ENCODE measurements at places on chromosomes 1 and 21. TPM values are rescaled to one million over a fixed set of nuclear protein-coding genes. Genes with fewer than 3 reads are reported as not detected.

DNA sequence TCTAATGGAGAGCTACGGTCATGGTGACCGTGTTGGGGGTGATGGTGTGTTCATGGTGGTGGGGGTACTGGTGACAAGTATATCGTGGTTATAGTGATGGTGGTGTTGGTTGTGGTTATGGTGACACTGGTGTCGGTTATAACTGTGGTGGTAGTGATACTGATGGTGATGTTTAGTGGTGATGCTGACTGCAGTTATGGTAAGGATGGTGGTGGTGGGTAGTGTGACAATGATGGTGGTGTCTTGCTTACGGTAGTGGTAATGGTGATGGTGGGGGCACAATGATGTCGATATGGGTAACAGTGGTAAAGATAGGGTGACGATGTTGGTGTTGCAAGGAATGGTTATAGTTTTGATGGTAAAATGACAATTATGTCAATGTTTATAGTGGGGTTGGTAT is 98.9 kb upstream of the SLC2A1 start:
- no peak for DNase-seq

- no peak for DNase-seq
These were observed 14.7 kb downstream of the PROX1 start for GRCh38 chr1:214002472-214002871.

GRCh38 chr1:209590405-209590804 is 6.9 kb downstream of the CAMK1G start:
- DNase-seq: no peak

GPR52 gene
- total RNA-seq: 1.9 TPM

CHRNB2 gene
- 0.05 TPM for total RNA-seq

RASSF5 gene
- 227 TPM for total RNA-seq

RIPPLY3 gene
- 0.42 TPM for total RNA-seq

GPR25 gene
- not detected for total RNA-seq

GRCh38 chr1:159990005-159990404 is 36.0 kb upstream of the SLAMF9 start:
- DNase-seq: no peak

DNA sequence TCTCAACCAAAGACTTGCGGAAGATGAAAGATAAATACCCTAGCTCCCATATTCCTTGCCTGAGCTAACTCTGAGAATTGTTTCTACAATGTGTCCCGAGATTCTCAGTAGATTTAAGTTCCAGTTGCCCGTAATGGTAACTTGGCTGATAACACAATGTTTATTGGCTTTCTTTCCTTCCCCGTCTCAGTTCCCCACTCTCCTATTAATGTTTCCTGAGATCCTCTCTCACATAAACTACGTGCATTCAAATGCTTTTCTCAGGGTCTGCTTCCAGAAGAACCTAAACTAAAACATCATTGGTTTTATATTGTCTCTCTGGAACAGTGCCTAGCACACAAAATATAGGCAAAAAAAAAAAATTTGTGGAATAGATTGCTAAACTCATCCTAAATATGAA is 794.2 kb upstream of the ADGRL2 start:
- DNase-seq: no peak

- no peak for DNase-seq
These were observed 12.8 kb upstream of the TMEM200B start for GRCh38 chr1:29136391-29136915.

- DNase-seq: no peak
These were observed 8.1 kb downstream of the GABPA start for GRCh38 chr21:25742900-25743299.

NGF gene
- not detected for total RNA-seq

DNA sequence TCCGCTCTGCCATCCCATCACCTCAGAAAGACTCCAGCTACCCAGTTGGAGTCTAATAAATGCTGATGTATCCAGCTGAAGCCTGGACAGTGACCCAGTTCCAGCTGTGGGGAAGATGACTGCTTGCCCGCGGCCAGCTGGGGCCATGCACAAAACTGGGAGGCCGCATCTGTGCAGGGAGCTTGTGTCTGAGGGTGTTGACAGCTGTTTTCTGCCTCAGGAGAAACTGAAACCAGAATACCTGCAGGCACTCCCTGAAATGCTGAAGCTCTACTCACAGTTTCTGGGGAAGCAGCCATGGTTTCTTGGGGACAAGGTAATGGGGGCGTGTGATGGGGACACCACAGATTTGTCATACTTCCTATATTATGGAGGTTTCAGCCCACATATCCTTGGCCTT is 3.2 kb downstream of the GSTM2 start:
- no peak for DNase-seq

- DNase-seq: peak; percentile 56
These were observed at the start of gene CR1 for GRCh38 chr1:207495801-207496792. CR1 (plus strand) TSS chr1:207496157; CDS start chr1:207496268, 111 bp downstream.

DNA sequence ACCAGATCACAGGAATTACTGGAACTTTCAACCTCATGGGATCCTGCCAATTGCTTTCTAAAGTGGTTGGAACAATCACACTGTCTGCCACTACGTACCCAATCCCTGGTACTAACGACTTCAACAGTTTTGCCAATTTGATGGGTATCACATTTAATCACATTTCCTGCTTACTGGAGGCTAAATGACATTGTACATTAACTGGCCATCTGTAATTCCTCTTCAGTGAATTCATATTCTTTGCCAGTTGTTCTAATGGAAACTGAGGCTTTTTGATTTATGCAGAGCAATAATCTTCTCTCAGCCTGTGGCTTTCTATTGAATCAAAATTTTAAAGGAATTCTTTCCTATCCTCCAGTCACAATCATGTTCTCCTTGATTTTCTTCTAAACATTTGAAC is 38.2 kb downstream of the LGALS8 start:
- no peak for DNase-seq

GRCh38 chr21:41769521-41769920 is 2.7 kb upstream of the RIPK4 start:
- no peak for DNase-seq

IQGAP3 gene
- total RNA-seq: 13.6 TPM

DNA sequence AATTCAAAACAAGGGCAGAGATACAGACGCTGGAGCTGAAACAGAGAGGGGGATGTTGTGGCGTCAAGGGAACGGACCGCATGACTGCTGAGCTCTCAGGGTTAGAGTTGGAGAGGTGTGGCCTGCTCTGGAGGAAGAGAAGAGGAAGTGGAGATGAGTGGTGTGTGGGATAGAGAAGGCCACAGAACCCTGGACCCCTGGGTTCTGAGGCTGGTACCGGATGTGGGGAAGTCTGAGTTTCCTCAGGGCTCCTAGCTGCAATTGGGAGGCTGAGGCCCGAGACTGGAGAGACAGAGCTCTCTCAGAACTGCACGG is 1.8 kb downstream of the BCAN start:
- peak; percentile 48 for DNase-seq

- DNase-seq: peak; percentile 20
These were observed 52.9 kb downstream of the KCNC4 start for GRCh38 chr1:110262846-110263631.

NUDT4B gene
- 0.65 TPM for total RNA-seq

GRCh38 chr1:187032316-187032981 is 203.7 kb downstream of the PLA2G4A start:
- DNase-seq: no peak

GJA9 gene
- not detected for total RNA-seq

GRCh38 chr21:42974832-42975820 is 764 bp downstream of the PKNOX1 start:
- peak; percentile 71 for DNase-seq

SPATA46 gene
- not detected for total RNA-seq

DNA sequence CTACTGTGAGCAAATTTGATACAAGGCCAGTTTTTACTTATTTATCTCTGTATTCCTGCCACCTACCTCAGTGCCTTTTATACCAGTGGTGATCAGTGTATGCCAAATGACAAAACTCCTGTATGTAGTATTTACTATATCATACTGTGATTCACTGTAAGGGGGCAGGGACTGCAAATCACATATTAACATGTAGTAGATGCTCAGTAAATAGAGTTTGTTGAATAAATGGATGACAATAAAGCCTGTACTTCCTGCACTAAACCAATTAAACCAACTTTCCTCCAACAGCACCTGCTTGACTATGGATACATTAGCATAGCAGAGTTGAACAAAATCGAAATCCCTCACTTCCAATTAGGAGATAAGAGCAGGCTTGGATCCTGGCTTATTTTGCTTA is 73.3 kb upstream of the C1orf87 start:
- DNase-seq: no peak

GRCh38 chr1:50123071-50123470 is 14.4 kb downstream of the ELAVL4 start:
- DNase-seq: no peak

DNA sequence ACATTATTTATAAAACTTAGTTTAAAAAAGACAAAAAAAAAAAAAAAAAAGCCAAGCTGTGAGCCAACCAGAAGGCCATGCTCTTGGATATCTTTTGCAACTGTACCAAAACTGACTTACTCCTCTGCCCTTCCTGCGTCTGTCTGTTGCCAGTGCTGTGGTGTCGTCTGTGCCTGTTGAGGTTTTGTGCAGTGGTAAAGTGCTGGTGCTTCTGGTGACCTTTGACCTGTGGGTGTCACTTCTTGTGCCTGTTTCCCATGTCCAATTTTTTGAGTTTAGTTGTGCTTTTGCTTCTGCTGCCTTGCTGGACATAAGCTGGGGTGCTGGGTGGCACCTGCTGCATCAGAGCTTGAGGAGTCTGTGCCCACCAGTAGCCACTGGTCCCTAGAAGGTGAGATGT is 41.4 kb downstream of the RNF187 start:
- no peak for DNase-seq

DNA sequence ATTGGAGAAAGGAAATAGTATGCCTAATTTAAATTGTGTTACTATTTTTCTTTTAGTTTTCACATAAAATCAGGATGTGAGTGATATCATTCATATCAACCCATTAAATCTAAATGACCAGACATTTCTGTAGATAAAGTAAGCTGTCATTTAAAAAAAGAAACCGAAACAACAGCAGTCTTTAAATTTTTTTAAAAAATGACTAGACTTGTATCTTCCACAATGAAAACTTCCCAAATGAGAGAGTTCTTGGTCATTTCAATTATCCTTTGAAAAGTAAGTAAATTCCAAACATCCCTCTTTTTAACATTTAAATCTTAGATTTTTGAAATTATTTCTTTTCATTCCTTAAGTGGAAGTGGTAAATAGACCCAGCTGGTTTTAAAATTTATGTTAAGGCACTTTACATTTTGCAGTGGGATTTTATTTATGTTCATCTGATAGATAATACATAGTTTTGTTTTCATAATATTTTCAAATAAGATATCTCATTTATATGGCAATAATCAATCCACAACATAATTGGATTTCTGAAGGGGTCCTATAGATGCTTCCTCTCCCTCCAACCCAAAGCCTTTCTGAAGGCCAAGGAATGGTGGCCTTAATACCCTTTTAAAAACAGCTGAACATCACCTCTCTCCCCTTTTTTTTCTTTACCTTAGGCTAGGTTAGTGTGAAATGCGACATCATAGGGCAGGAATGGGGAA is 3.1 kb downstream of the FOXD3 start:
- DNase-seq: no peak

SLC5A3 gene
- 37.6 TPM for total RNA-seq

DNA sequence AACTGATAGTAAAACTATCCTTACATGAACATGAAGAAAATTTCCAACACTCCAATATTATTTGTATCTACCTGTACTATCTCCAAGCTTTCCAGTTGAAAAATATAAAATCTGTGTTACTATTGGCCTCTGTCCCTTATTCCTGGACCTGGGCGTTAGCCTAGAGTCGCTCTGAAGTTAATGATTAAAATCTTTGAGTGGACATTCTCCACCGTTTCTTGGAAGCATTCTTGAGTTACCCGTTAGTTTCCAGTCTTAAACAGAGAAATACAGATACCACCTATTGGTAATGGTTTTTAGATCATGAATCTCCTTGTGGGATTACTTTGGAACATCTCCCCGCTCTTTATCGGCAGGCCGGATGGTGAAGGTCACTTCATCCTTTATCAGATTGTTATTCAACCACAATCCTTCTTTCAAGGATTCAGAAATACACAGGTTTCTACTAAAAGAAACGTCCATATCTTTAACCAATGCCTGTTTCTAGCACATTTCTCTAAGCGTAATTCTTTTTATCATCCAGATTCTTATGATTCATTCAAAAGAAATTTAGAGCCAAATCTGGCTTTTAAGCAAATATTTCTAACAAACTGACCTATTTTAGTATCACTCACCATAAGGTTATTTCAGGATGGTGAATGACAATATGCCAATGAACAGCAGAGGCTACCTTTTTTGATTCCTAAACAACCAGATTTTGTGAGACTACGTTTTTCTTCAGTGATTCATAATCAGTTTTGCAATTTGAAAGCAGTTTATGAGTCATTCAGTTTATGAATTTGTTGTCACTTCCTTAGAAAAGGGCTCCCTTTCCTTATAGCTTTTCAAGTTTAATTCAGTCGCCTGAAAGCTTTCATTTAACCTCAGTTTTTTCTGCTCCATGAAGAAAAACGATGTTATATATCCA is 70.2 kb upstream of the ERRFI1 start:
- DNase-seq: no peak

TNN gene
- total RNA-seq: not detected

DNA sequence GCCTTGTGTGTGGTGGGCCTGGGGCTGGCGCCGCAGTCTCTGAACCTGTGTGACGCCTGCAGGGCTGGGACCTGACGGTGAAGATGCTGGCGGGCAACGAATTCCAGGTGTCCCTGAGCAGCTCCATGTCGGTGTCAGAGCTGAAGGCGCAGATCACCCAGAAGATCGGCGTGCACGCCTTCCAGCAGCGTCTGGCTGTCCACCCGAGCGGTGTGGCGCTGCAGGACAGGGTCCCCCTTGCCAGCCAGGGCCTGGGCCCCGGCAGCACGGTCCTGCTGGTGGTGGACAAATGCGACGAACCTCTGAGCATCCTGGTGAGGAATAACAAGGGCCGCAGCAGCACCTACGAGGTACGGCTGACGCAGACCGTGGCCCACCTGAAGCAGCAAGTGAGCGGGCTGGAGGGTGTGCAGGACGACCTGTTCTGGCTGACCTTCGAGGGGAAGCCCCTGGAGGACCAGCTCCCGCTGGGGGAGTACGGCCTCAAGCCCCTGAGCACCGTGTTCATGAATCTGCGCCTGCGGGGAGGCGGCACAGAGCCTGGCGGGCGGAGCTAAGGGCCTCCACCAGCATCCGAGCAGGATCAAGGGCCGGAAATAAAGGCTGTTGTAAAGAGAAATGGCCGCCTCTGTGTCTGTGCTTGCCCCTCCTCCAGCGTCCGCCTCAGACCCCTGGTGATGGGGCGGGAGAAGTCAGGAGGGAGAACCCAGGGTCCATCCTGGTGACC is 788 bp downstream of the ISG15 start:
- peak; percentile 42 for DNase-seq

DNA sequence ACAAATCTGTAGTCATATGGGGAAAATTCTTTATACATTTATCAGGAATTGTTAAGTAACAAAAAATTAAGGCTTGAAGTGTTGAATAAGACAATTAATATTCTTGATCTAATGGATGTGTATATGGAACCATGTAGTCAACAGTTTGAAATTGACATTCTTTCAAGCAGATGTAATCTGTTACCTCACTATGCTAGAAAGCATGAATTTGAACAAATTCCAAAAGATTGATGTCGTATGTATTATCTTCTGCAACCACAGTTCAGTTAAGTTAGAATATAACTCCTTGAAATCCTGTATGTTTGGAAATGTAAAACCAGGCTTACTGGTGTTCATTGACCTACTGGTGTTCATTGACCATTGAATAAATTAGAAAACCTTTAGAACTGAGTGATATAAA is 16.1 kb downstream of the CCDC18 start:
- no peak for DNase-seq

Measured in activated T-cell treated with anti-CD3 and anti-CD28 coated beads, Interleukin-2, amount 50 U/mL, for 72 hours (primary cell).